ENCODE measurements at places on chromosomes 2 and 18.
A peak's percentile ranks its signal among the peaks of the same experiment; 100 is the strongest.

- no peak for DNase-seq
These were observed 29.0 kb downstream of the PTPN4 start for GRCh38 chr2:119788752-119789151.

GRCh38 chr2:102061962-102062795, 70.4 kb downstream of the IL1R2 start:
- peak; percentile 79 for DNase-seq

GRCh38 chr2:100577777-100578176, 15.0 kb downstream of the PDCL3 start:
- no peak for DNase-seq

- no peak for DNase-seq
These were observed 862.2 kb upstream of the LRATD1 start for GRCh38 chr2:13770279-13770678.

- peak; percentile 27 for DNase-seq
These were observed 190.7 kb downstream of the WDR7 start for GRCh38 chr18:56841836-56842235.

DNA sequence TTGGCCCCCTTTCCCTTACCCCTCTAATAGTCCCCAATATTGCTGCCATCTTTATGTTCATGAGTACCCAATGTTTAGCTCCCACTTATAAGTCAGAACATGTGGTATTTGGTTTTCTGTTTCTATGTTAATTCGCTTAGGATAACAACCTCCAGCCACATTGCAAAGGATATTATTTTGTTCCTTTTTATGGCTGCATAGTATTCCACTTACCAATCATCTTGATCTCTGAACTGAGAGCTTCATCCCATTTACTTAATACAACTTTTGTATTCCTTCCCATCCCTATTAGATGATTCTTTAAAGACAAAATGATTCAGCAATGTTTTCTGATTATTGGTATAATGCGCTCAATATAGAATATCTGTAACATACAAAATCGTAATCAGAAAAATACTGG, 36.7 kb downstream of the ARL5A start:
- DNase-seq = no peak

DNA sequence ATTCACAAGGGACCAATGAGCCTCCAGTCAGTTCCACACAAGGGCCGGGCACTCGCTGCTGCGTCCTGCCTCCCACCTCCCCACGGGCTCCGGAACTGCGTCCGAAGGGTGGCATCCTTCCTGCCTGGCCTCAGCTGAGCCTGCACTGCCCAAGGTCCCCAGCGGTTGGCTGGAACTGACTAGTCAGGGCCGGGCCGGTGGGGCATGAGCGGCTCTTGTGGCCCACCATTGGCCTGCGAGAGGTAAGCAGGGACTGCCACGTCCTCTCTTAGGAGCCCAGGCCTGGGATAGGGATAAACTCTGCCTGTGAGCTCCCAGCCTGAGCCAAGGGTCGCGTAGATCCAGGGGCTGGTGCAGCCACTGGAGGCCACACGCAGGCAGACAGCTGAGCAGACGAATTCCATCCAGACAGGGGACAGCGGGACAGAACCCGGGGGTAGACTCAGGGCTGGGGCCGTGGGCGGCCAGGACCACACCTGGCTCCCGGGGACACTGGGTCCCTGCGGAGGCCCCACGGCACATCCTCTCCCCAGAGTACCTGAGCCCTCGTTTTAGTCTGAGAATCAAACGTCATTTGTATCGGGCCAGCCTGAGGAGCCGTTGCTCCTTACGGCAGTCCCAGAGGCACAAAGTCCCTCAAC, 148.4 kb downstream of the ZNF516 start:
- DNase-seq = no peak

DNA sequence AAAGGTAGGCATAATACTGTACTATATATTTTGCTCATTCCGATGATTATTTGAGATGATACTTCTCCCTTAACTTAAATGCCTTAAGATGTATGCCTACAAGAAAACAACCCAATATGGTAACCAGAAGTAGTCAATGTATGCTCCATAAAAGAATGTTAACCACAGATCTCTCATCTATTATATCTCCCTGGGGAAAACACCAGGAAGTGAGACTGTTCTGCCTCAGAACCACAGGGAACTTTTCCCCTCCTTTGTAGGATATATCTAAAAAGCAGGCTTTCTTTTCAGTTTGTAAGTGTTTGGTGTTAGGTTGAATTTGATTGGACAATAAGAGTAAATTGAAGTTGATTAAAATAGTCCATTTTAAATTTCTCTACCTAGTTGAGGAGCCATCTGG, 1160.5 kb upstream of the NXPH2 start:
- no peak for DNase-seq

GRCh38 chr2:72797740-72798139, 28.1 kb downstream of the EXOC6B start:
- no peak for DNase-seq

DNA sequence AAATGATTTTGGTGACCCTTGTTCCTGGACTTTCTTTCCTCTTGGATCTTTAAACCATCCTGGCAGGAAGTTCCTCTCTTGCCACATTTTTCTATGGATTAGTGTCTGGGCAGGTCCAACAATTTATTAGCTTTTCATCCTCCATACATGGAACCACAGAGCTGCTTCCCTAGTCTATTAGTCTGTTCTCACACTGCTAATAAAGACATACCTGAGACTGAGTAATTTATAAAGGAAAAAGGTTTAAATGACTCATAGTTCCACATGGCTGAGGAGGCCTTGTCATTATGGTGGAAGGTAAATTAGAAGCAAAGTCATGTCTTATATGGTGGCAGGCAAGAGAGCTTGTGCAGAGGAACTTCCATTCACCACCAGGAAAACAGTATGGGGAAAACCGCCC, 122.9 kb downstream of the DDX1 start:
- DNase-seq = no peak

DNA sequence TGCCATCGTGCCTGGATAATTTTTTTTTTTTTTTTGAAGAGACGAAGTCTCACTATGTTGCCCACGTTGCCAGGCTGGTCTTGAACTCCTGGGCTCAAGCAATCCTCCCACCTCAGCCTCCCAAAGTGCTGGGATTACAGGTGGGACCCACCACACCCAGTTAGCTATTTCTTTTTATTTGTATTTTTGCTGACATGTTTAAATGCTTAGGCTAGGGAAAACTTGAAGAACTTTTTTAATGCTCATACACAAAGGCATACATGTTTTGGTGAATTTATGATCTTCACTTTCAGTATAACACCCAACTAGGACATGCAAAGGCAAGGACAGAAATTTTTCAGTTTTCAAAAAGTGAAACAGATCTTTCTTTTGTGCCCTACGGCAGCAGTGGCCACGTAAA, 9.9 kb downstream of the L3MBTL4 start:
- DNase-seq = no peak

GRCh38 chr2:232236200-232236599, 142.4 kb upstream of the ALPP start:
- DNase-seq = no peak

GRCh38 chr2:19745318-19746136, 156.3 kb downstream of the TTC32 start:
- no peak for DNase-seq

GRCh38 chr18:40984856-40985255, 970.2 kb upstream of the PIK3C3 start:
- peak; percentile 14 for DNase-seq

- DNase-seq = no peak
These were observed 4.6 kb downstream of the NEURL3 start for GRCh38 chr2:96500385-96501066.
